NCI-H526 treated with DMSO at 0.1 percent for 48 hours (cell line): ENCODE measurements at places on chromosomes 5 and 9.

- DNase-seq: no peak
These were observed 56.5 kb downstream of the LMX1B start for GRCh38 chr9:126670270-126670669.

DNA sequence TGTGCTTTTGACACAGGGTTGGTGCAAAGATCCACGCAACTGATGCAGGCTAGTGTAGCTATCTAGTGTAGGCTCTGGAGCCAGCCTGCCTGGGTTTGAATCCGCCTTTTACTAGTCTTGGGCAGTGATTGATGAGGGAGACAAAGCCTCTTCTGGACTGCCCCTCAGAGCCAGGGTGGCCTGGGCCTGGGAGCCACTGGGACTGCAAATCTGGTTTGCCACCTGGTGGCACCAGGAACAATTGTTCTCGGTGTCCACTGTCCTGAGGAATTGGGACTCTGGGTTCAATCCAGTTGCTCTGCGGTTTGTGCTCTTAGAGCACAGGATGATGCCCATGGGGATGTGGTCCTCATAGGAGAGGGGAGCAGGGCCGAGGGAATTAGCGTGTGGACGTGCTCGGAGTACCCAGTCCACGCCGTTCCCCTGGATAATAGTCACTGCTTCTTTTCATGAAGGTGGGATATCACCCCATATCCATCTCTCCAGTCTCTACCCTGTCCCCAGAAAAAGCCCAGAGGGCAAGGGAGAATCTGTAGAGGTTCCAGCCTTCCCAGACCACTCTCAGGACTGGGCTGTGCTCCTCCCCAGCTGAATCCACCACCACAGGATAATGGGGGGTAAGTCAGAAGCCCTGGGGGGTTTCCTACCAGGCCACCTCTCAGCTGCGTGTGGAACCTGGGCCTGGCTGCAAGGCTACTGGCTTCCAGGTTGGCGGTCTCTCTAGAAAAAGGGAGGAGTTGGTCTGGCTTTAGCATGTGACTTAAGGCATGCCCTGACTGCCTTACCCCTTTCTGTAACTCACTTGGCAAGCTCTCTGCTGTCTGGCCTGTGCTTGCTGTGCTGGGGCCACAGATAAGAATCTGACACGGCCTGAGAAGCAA is 1.9 kb downstream of the B4GALT7 start:
- no peak for DNase-seq

GRCh38 chr9:109473329-109473728 is 24.8 kb downstream of the PTPN3 start:
- no peak for DNase-seq

DNA sequence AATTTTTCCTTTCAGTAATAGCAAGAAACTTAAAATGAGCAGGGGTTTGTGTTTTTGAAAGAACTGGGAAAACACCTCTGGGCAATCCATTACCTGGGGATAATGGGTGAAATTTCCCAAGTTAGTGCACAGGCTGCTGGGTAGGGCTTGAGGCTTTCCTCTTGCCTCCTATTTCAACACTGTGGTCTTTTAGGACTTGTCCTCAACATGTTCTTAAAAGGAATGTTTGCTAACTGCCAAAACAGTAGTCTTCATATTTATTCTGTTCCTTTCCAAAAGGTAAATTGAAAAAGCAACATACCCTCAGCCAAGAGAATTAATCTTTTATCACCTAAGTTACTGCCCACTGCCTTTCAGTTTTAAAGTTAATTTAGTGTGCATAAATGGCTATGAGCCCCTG is 158.3 kb upstream of the CCDC152 start:
- DNase-seq: no peak

GRCh38 chr5:35741971-35742370 is 114.7 kb upstream of the IL7R start:
- no peak for DNase-seq

DNA sequence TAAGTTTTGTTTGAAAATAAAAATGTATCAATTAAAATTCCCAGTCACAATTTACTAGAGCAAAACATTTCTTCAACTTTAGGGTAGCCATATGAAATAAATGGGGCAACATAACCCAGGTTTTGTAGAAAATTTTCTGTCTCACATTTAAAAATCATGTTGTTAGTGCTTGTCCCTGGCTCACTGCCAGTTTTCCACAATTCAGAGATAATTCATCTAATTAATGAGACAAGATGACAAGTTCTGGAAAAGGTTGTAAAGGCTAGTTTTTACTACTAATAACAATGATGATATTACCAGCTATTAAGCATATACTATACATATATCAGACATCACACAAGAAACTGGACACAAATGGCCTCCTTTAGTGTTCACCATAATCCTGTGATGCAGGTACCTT is 45.9 kb downstream of the MEGF9 start:
- no peak for DNase-seq

DNA sequence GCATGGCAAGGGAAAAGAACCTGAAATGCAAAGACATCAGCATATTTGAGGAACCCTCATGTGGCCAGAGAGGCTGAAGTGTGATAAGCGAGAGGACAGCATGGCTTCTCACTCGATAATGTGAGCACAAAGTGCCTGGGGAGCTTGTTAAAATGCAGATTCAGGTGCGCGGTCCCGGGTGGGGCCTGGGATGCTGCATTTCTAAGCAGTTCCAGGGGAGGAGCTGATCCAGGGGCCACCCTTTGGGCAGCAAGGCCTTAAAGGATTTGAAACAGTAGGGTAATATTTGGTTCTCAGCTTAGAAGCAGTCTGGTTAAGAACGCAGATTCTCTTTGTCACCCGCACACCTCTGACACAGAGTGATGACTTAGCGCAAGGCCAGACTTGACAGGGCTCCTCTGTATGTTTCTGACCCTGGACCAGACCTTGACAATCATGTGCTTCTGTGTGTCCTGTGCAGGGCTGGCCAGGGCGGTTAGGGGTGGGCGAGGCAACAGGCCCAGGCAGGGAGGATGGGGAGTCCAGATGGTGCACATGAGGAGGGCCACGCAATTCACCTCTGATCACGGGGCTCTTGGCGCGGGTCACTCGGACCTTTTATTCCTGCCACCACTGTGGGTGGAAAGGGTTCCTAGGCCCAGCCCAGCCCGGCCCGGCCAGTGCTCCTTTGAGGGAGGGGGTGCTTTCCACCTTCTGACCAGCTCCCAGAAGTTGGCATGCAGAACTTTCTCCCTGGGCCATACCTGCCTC is 62.8 kb upstream of the TBC1D2 start:
- no peak for DNase-seq

DNA sequence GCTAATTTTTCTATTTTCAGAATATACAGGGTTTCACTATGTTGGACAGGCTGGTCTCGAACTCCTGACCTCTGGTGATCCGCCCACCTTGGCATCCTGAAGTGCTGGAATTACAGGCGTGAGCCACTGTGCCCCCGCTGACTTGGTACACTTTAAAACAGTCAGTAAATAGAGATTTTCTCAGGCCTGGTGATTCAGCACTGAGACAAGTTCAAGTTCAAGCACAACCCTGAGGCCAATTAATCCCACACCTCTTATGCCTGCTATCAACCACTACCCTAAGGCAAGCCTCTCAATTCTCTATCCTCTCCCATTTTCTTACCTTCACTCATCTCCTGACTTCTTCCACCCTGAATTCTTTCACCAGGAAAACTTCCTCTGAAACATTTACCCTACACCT is 18.9 kb downstream of the MUSK start:
- no peak for DNase-seq

GRCh38 chr9:36276781-36277181 is 18.5 kb upstream of the GNE start:
- DNase-seq: no peak

DNA sequence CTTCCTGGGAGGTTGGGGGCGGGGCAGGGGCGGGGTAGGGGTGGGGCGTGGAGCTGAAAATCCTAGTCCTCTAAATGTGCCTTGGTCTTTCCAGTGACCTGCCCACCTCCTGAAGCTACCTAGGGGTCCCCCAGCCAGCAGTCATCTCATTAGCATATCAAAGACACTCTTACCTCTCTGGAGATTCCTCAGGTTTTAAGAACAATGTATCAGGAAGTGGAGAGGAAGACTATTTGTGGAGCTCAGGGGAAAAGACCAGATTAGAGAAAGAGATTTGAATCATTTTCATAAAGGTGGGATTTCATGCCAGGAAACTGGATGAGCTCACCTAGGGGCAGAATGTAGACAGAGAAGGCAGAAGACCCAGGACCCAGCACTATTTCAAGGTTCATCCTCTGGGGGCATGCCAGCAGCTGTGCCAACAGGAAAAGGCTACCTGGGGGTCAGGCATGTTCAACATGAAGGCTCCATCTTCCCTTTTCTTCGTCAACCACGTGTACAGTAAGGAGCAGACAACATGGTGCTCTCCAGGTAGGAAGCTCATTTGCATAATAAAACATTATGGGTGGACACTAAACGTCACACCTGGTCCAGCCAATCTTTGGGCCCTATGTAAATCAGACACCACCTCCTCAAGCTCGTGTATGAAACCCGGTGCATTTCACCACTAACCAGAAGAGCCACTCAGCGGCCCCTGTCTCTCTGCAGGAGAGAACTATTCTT is 6.9 kb downstream of the GMCL2 start:
- peak; percentile 7 for DNase-seq

DNA sequence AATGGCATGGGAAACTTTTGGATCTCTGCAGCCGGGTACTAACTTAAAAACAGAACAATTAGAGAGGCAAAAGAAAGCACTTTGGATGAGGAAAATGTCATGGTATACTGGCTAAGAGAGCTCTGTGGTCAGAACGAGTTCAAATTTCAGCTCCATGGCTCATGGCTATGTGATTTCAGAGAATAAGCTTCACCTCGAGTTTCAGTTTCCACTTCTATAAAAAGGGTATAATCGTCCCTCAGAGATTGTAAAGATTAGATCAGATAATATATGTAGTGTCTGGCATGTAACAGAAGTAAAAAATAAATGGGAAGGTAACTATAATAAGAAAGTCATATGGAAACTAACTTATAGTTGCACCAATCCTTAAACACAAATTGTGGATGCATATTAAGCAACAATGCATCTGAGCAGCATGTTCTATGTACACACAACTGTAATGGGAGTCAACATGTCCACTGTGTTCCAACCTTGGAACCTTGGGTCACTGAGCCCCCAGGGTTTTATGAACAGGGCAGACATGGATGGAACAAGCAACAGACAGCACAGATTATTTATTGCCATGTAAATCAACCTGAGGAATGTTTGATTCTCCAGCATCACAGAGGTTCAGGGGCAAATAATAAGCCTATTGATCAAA is 145.4 kb downstream of the MAPKAP1 start:
- no peak for DNase-seq

DNA sequence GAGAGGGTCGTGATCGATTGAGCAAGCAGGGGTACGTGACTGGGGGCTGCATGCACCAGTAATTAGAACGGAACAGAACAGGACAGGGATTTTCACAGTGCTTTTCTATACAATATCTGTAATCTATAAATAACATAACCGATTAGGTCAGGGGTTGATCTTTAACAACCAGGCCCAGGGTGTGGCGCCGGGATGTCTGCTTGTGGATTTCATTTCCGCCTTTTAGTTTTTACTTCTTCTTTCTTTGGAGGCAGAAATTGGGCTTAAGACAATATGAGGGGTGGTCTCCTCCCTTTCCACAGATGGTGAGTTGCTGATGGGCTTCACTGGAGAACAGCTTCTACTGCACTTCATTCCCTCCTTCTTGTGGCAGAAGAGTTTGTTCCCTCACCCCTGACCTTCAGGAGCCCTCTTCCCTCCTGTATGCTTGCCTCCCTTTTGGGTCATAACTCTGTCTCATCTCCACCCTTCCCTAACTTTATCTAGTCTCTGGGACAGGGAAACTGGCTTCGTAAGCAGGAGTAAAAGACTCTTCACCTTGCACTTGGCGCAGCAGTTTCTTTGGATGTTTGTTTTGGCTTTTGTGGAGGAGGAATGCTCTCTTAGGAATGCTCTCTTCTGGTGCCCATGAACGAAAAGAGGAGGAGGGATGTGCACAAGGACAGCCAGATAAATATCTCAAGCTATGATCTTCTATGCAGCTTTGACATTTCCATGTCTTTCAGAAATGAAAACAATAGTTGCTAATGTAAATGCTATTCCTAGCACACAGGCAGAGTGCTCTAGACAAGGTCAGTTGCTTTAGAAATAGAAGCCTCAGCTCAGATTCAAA is 139.8 kb upstream of the RPS23 start:
- DNase-seq: no peak

- DNase-seq: no peak
These were observed 50.7 kb upstream of the GRHPR start for GRCh38 chr9:37371565-37372464.

GRCh38 chr5:35138232-35138631 is 90.5 kb upstream of the AGXT2 start:
- no peak for DNase-seq
